Tibial artery (tissue), 4 donors: ENCODE measurements at places on chromosomes 12 and 14.
A peak's percentile ranks its signal among the peaks of the same experiment; 100 is the strongest.

DNA sequence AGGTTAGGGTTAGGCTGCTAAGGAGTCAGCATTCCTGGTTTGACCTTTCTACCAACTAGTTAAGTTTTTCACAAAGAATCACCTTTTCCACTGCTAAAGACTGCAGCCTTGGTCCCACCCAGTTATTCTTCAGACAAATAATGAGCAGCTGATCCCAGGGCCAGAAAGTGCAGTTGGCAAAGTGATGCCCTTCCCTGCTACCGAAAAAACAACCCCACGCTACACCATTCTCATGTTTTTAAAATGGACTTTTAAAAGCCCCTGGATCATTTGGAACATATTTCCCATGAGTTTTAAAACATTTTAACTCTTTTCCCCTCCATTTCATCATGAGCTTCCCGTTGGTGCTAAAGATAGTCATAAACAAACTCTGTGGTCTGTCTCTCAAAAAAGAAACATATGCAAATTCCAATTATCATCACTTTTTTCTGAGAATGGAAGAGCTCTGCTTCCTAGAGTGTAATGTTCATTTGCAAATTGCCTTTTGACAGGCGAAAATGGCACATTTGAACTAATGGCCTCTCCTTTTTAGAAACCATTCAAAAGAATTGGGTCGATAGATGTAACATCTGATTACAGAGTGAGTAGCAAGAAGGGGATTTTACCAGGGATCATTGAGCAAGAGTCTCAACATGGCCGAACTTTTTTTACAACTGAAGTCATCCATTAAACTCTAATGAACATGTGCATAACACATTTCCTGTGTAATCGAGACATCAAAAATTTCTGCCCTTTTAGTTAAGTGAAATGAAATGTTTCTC is 129.3 kb upstream of the RAP1B start:
- DNase-seq: no peak

GRCh38 chr12:131959641-131960589 is 10.2 kb downstream of the EP400 start:
- no peak for DNase-seq

GRCh38 chr14:86796221-86797074 is 1196.5 kb downstream of the GALC start:
- DNase-seq: no peak

- DNase-seq: no peak
Measured at GRCh38 chr14:32028599-32028998, 48.5 kb upstream of the ARHGAP5 start.

GRCh38 chr14:74942181-74942580 is 13.2 kb downstream of the PGF start:
- no peak for DNase-seq

- no peak for DNase-seq
Measured at GRCh38 chr12:71556875-71557274, 106.8 kb downstream of the ZFC3H1 start.

- DNase-seq: no peak
Measured at GRCh38 chr12:39012870-39013269, 107.5 kb upstream of the CPNE8 start.

DNA sequence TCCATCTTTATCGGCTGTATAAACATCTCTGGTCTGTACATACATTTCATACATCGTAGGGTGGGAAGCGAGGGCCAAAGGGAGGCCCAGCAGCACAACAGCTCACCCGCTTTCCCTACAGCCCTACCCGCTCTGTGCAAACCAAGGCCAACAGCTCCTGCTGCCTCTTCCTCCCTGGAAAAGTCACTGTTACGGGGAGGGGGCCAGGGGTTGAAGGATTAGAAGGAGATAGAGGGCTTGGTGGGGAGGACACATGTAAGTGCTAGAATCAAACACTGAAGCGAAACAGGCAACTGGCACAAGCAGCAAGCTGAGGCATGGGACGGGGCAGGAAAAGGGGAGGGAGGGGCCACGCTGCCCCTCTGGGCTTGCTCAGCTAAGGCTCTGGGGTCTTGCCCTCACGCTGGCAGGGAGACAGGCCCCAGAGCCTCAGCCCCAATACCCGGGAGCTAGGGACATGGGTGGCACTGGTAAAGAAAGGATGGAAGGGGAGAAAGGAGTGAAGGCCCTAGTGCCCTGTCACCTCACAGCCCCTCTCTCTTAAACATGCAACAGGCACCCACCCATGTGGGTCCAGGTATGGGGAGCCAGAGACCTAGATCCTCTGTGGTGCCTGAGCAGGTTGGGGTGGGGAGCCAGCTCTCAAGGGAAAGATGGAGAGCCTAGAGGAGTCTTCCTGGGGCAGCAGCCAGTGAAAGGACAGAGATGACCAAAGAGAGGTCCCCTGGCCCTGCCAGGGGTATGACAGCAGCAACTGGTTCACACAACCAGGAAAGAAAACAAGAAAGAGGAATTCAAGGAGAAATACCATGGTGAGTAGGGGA is 14.4 kb downstream of the SPRYD3 start:
- DNase-seq: peak; percentile 74

DNA sequence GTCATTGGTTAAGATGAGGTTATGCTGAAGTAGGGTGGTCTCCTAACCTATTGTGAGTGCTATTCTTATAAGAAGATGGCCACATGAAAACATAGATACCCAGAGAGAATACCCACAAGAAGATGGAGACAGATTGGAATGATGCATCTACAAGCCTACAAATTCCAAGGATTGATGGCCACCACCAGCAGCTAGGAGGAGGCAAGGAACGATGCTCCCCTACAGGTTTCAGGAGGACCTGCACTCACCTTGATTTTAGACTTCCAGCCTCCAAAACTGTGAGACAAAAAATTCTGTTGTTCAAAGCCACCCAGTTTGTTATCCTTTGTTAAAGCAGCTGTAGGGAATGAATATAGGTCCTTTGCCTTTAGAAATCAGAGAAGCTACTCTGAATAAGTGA is 227.4 kb downstream of the NEDD1 start:
- no peak for DNase-seq

- DNase-seq: peak; percentile 15
Measured at GRCh38 chr12:131084341-131085011, 130.8 kb downstream of the ADGRD1 start.

DNA sequence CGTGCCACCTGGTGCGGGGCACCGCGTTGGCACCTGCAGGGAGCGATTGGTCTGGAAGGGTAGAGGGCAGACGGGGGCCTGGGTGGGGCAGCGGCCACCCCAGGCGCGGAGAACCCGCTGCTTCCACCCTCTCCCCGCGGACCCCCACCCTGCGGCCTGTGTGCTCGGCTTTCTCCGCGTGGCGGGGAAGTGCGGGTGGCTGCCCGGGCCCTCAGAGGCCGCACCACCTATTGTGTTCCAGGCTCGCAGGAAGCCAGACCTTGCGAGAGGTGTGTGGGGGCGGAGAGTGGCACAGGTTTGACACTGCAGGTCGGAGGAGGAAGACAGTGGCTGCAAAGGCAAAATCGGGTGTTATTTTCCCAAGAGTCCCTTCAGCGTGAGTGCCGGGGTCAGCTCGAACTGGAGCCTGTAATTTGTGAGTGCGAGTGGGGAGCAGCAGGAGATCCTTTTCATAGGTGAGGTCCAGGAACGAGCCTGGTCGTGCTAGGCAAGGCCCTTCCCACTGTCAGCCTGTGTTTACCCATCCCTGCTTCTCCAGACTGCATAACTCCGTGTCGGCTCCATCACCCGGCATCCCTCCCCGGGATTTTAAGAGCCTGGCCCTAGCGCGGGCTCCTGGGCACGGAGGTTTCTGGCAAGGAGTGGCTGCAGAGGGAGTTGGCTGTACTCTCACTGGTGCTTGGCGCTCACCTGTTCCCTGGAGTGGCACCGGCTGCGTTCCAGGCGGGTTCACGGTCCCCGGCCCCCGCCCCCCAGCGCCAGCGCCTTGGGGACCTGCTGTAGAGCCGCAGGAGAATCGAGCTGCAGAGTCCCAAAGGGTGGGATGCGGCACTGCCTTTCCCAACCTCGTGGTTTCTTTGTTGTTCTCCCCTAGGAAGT is 935 bp downstream of the TBC1D30 start:
- no peak for DNase-seq

GRCh38 chr14:74949191-74949601 is 6.2 kb downstream of the PGF start:
- DNase-seq: peak; percentile 15

DNA sequence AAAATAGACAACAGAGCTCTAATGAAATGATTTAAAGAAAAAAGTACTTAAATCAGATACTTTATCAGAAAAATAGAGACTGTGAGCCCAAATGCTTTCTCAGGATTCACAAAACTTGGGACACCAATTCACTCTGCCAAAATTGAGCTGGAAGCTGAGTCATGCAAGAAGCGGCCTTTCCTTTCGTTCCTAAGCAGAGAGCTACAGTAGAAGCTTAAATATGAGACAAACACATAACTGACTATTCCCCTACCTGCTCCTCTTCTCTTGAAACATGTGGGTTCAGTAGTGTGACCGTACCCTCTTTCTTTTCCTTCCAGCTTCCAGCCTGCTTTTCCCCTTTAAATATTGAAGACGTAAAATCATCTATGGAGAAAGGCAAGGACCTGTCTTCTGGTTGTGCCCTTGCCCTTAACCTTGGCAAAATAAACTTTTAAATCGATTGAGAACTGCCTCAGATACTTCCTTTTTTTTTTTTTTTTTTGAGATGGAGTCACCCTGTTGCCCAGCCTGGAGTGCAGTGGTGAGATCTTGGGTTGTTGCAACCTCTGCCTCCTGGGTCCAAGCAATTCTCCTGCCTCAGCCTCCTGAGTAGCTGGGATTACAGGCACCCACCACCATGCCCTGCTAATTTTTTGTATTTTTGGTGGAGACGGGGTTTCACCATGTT is 4.4 kb upstream of the SDS start:
- DNase-seq: no peak

GRCh38 chr12:82896979-82897378 is 210.3 kb downstream of the TMTC2 start:
- DNase-seq: no peak

GRCh38 chr14:101371799-101372793 is 189.2 kb upstream of the DIO3 start:
- DNase-seq: no peak

GRCh38 chr12:108348842-108349241 is 9.7 kb upstream of the CMKLR1 start:
- DNase-seq: no peak

DNA sequence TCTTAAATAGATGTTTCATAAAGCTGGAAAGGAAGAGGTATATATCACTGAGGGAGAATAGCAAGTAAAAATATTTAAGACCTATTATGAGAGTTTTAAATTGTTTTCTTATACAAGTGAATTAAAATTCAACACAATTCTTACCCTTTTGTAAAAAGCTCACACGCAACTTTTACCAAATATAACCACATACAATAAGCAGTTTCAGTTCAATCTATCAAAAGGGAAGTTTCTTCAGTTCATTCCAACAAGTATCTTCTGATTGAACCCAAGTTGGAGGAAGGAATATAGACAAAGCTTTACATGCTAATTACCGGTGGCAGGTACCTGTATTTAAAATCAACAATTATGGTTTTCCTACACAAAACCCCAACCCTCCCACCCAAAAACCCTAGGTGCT is 41.1 kb downstream of the GTF2A1 start:
- DNase-seq: no peak

DNA sequence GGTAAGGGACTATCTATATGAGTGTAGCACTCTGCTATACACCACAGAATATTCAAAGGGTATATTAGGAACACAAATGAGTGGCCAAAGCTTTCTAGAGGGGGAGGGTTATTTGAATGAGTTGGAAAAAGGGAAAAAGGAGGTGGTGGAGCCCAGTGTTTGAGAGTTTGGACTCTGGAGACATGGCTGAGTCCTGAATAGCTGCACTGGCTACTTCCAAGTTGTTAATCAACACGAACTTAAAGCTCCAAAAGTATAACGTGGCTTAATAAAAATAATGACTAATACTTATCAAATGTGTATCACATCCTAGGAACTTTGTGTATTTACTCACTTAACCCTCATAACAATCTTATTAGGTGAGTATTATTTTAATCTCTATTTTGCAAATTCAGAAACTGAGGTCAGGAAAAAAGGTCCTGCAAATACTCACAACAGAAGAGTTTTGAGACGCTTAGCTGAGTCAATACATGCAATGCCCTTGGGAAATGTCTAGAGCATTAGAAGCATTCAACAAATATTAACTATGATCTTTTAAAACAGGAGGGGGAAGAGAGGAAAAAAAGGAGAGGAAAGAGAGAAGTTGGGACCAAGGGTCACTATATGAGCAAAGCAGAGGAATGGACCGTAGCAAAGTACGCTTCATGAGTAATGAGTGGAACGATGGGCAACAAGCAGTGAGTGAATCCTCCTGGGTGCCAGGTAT is 189.5 kb upstream of the HMGA2 start:
- DNase-seq: no peak

DNA sequence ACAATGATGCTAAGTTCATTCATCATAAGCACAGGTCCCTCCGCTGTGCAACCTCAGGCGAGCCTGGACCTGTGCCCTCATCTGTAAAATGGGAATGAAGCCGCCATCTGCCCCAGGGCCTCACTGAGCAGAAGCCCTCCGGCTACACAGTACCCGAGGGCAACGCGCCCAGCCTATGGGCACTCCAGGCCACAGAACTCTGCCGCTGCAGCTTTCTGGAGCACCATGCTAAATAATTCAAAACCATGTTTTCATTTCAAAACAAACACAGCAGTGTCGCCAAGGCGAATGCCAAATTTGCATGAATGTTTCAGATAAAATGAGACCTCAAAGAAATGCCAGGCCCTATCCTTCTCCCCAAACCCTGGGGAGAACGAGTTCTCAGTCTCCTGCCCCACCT is 4.0 kb downstream of the NCOR2 start:
- no peak for DNase-seq

- DNase-seq: peak; percentile 45
Measured at GRCh38 chr14:95314609-95315008, 5.1 kb downstream of the CLMN start.

GRCh38 chr12:72673853-72674252 is 401.7 kb downstream of the TRHDE start:
- no peak for DNase-seq

GRCh38 chr14:104898195-104898558 is 26.5 kb upstream of the PLD4 start:
- no peak for DNase-seq

GRCh38 chr12:2409656-2410265 is 357.0 kb downstream of the CACNA1C start:
- DNase-seq: peak; percentile 55

DNA sequence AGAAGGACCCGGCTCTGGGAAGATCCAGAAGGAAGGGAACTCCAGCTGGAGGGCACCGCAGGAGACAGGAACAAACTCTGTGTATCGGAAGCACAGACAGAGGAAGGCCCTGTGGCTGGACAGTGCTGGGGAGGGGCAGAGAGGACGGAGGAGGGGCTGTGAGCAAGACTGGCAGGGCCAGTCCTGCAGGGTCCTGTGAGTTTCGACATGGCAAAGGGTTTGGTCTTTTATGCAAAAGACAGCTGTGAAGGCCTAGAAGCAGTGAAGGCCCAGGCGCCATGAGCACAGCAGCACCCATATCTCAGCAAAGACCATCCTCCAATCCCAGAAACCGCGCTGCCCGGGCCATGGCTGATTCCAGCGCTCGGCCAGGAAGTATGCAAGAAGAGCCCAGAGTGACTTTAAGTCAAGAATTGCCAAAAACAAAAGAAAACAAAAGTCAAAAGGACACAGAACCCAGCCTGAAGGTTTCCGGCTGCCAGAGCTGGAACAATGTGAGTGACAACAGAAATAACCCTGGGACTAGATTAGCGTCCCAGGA is 126.5 kb downstream of the NCOR2 start:
- no peak for DNase-seq
